Breast epithelium (tissue), 4 donors: ENCODE measurements at places on chromosomes 1 and 21. TPM values are rescaled to one million over a fixed set of nuclear protein-coding genes. Genes with fewer than 3 reads are reported as not detected.

GRCh38 chr21:35512346-35512745 is 463.2 kb upstream of the RUNX1 start:
- no peak overlapping the region for H3K27ac ChIP-seq
- H3K27me3 ChIP-seq = no peaks in the 10 kb centered on the region
- no peaks in the 10 kb centered on the region for H3K36me3 ChIP-seq
- DNase-seq = no peak
- H3K4me3 ChIP-seq = no peak overlapping the region

DNA sequence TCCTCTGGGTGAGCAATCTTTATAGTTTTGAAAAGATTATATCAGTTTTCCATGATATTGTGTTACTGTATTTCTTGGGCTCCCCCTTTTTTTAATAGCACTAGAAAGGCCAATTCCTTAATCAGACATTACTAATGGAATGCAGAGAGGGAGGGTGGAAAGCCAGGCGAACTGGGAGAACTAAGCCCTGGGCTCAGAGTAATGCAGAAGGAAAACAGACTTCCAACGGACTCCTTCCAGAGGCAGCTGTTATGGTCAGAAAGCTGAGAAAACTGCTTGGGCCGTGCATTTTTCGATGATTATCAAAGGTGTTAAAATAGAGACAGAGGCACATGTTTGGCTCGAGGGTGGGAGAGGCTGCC is 206.3 kb downstream of the FOXD2 start:
- peak overlapping the region; percentile 3 for H3K4me3 ChIP-seq
- H3K27me3 ChIP-seq = no peaks in the 10 kb centered on the region
- DNase-seq = no peak
- no peaks in the 10 kb centered on the region for H3K4me1 ChIP-seq
- peak overlapping the region; percentile 22 for H3K27ac ChIP-seq

GRCh38 chr1:173502104-173502503 is 25.0 kb downstream of the PRDX6 start:
- no peak for DNase-seq
- H3K4me3 ChIP-seq = no peak overlapping the region
- no peaks in the 10 kb centered on the region for H3K36me3 ChIP-seq
- no peaks in the 10 kb centered on the region for H3K27me3 ChIP-seq
- H3K4me1 ChIP-seq = no peaks in the 10 kb centered on the region

SLC35F3 gene
- total RNA-seq = not detected

GRCh38 chr1:99681583-99681982 is 35.7 kb downstream of the PALMD start:
- no peaks in the 10 kb centered on the region for H3K4me1 ChIP-seq
- H3K36me3 ChIP-seq = no peaks in the 10 kb centered on the region
- no peak overlapping the region for H3K27ac ChIP-seq
- no peak overlapping the region for H3K4me3 ChIP-seq
- no peak for DNase-seq

PRDX1 gene
- 178 TPM for total RNA-seq

- DNase-seq = peak; percentile 86
- H3K27me3 ChIP-seq = no peaks in the 10 kb centered on the region
- H3K27ac ChIP-seq = peak overlapping the region; percentile 23
- H3K4me3 ChIP-seq = no peak overlapping the region
- no peaks in the 10 kb centered on the region for H3K36me3 ChIP-seq
Observed at GRCh38 chr1:229227298-229227919, 43.5 kb upstream of the RAB4A start.

- no peak overlapping the region for H3K27ac ChIP-seq
- DNase-seq = no peak
- H3K4me1 ChIP-seq = no peaks in the 10 kb centered on the region
- no peaks in the 10 kb centered on the region for H3K27me3 ChIP-seq
- no peaks in the 10 kb centered on the region for H3K36me3 ChIP-seq
Observed at GRCh38 chr1:29062157-29062942, 61.4 kb downstream of the TMEM200B start.

GRCh38 chr1:119003413-119004128 is 15.4 kb upstream of the TBX15 start:
- H3K27ac ChIP-seq = no peak overlapping the region
- peaks cover 4% of the 10 kb centered on the region for H3K4me1 ChIP-seq
- H3K27me3 ChIP-seq = peaks cover 78% of the 10 kb centered on the region
- H3K4me3 ChIP-seq = no peak overlapping the region
- H3K36me3 ChIP-seq = no peaks in the 10 kb centered on the region
- no peak for DNase-seq

GRCh38 chr1:220330265-220330664 is 58.0 kb upstream of the RAB3GAP2 start:
- no peak overlapping the region for H3K4me3 ChIP-seq
- no peak for DNase-seq
- H3K4me1 ChIP-seq = no peaks in the 10 kb centered on the region
- no peak overlapping the region for H3K27ac ChIP-seq
- H3K27me3 ChIP-seq = no peaks in the 10 kb centered on the region

DNA sequence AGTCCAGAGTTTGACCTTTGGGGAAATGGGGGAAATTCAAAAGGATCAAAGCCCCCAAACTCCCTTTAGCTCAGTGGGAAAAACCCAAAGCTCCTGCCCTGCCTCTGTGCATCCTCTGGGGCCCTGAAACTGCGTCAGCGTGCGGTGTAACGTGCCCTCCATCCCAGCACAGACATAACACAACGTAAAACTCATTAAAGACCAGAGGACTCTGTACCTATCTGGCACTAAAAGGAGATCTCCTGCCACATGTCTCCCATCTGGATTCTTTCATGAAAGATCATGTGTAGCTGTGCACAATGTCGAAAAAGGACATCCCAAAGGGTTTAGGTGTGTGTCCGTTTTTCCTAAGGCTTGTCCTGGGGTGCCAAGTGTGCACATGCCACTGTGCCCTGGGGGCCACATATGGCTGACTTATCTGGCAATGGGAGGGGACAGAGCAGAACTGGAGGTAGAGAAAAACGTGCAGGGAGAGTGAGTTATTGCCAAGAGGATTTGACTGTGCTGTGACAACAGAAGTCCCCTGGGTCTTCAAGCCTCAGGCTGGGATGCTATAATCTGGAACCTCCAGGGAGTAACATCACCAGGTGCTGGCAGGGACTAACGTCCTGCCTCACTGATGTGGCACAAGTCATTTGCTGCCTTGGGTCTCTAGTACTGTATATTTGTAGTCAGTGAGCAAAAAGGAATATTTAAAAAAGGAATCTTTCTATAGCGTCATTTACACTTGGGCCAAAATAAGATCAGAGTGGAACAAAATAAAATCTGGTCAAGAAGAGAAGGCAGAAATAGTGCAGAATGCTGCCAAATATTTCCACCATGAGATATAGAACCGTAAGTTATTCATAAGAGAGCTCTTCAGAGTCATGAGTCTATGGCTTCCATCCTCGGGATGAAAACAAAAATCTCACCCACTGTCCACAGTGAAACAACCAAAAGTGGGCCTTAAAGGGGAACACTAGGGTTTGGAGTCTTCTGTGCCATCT is 52.3 kb downstream of the ITPKB start:
- no peaks in the 10 kb centered on the region for H3K36me3 ChIP-seq
- no peak for DNase-seq
- H3K27me3 ChIP-seq = no peaks in the 10 kb centered on the region
- no peak overlapping the region for H3K4me3 ChIP-seq
- H3K27ac ChIP-seq = no peak overlapping the region

OR2T33 gene
- total RNA-seq = not detected

DNA sequence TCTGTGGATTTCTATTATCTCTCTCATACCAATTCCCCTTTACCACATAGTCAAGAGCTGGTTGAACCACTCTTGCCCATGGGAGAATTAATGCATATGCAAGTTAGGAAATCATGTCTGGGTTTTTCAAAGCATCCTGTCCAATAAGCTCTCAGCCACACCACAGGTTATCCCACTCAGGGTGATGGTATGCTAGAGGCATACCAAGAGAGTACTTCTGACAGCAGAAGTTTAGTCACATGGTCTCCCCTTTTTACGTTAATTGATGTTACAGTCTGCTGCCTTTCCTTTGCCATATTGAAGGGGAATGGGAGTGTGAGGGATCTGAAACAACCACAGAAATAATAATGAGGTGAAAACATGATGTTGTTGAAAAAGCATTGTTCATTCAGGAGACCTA is 135.8 kb upstream of the PBX1 start:
- no peak overlapping the region for H3K4me3 ChIP-seq
- no peak overlapping the region for H3K27ac ChIP-seq
- H3K4me1 ChIP-seq = no peaks in the 10 kb centered on the region
- no peaks in the 10 kb centered on the region for H3K36me3 ChIP-seq

HSPG2 gene
- total RNA-seq = 48.3 TPM

- H3K4me1 ChIP-seq = no peaks in the 10 kb centered on the region
- no peak for DNase-seq
- H3K27ac ChIP-seq = no peak overlapping the region
- H3K27me3 ChIP-seq = no peaks in the 10 kb centered on the region
- H3K36me3 ChIP-seq = no peaks in the 10 kb centered on the region
- no peak overlapping the region for H3K4me3 ChIP-seq
Observed at GRCh38 chr1:214026985-214027384, 39.2 kb downstream of the PROX1 start.

DNA sequence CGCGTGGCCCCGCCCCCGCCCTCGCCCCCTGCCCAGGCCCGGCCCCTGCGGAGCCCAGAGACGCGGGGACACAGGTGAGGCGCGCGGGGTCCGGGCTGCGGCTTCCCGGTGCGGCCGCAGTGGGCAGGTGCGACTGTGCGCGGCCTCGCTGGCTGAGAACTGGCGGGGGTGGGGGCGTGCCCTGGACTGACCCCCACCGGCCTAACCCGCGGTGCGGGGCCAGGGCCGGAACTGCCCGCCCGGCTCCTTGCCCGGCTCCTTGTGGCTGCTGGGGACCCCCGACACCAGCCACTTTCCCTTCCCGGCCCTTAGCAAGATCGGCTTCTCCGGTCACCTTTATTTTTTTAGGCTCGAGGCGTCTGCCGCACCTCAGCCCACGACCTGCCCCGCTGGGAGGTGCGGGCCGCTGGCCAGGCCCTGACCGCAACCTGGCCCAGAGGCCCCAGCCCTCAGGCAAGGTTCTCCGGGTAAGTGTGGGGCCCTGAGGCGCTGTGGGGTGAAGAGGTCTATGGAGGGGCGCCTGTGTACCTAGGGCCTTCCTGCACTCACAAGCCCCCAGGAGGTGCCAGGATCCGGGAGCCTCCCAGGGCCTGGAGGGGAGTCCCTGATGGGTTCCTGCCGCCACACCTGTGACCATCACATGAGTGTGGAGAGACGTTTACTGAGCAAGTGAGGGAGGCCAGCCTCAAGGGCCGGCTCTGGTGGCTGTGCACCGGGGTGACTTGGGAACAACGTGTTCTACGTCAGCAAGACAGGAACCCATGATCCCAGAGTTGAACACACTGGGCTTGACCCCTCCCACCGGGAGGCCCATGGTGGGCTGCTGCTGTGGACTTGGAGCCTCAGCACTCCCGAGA is at the start of gene SMIM1:
TSS of gene SMIM1 (plus strand) at position 35 of the 857 bp plus-strand sequence. CDS start 2,625 bp downstream, outside the sequence.
- H3K4me3 ChIP-seq = peak within 1 kb of the TSS; percentile 97
- H3K27ac ChIP-seq = peak within 1 kb of the TSS; percentile 97
- H3K4me1 ChIP-seq = peaks cover 15% of the 10 kb centered on the region
- no peaks in the 10 kb centered on the region for H3K27me3 ChIP-seq
- DNase-seq = no peak
- no peaks in the 10 kb centered on the region for H3K36me3 ChIP-seq

DNA sequence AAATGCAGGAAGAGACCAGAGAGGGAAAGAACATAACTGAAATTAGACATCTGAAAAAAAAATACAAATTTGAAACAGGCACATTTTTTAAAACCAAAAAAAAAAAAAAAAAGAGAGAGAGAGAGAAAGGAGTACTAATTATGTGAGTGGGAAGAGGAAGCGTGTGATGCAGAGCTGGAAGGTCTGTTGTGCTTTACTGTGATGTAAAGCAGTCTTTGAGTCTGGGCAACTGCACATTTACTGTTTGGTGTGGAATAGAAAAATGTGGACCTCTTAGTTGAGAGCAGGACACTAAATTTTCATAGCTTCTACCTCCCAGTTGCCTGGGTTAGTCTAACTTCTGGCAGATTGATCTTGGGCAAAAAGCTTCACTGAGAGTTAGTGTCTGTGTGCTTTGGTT is 16.5 kb downstream of the LHX9 start:
- no peak for DNase-seq
- H3K4me1 ChIP-seq = no peaks in the 10 kb centered on the region
- no peaks in the 10 kb centered on the region for H3K36me3 ChIP-seq
- no peak overlapping the region for H3K27ac ChIP-seq

GOLPH3L gene
- 22.2 TPM for total RNA-seq

CA6 gene
- not detected for total RNA-seq

DNA sequence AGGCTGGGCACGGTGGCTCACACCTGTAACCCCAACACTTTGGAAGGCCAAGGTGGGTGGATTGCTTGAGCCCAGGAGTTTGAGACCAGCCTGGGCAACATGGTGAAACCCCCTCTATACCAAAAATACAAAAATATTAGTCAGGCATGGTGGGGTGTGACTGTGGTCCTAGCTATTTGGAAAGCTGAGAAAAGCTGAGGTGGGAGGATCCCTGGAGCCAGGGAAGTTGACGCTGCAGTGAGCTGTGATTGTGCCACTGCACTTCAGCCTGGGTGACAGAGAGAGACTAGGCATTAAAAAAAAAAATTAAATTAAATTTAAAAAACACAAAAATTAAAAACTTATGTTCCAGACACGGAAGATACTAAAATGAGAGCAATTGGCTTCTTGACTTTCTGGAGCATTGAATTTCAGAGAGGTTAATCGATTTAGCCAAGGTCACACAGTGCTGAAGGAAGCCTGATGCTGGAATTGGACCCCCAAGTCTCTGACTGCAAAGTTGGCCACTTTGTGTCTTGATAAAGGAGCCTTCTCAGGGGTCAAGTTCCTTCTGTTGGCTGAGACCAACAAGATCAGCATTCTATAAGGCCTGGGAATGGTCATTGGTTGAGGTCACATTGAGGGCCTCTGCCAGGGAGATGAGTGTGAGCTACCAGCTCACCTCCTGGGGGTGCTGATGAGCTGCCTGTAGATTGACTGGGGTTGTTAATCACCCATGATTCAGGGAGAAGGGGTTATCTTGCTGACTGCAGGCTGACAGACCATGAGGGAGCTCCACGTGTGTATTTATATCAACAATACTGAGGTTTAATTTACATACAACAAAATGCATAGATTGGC is 54.3 kb downstream of the RPS6KA1 start:
- H3K36me3 ChIP-seq = no peaks in the 10 kb centered on the region
- DNase-seq = peak; percentile 0
- H3K27me3 ChIP-seq = no peaks in the 10 kb centered on the region
- H3K4me1 ChIP-seq = no peaks in the 10 kb centered on the region
- no peak overlapping the region for H3K4me3 ChIP-seq
- no peak overlapping the region for H3K27ac ChIP-seq

TNFRSF18 gene
- not detected for total RNA-seq

- no peak overlapping the region for H3K27ac ChIP-seq
- no peaks in the 10 kb centered on the region for H3K4me1 ChIP-seq
- H3K36me3 ChIP-seq = no peaks in the 10 kb centered on the region
- no peaks in the 10 kb centered on the region for H3K27me3 ChIP-seq
- no peak overlapping the region for H3K4me3 ChIP-seq
Observed at GRCh38 chr1:5887349-5887970, 104.8 kb downstream of the NPHP4 start.

DNA sequence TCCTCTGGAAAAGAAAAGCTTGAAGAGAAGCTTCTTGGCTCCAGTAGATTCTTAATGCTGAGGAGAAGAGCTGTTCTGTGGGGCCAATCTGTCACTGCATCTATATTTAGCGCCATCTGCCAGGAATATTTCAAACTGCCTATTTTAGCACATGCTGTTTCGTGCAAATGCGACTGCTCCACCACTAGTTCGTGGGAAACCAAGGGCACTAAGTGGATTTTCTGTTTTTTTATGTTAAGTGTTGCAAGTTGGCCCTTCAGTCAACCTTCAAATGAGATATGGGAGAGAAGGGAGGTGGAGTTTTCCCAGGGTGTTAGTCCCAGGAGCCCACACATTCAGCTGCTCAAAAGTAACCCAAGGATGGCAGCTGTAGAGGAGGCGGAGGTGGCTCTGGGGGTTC is 91.9 kb downstream of the TSEN15 start:
- H3K36me3 ChIP-seq = no peaks in the 10 kb centered on the region
- H3K4me1 ChIP-seq = no peaks in the 10 kb centered on the region
- H3K27me3 ChIP-seq = no peaks in the 10 kb centered on the region

KRTAP7-1 gene
- total RNA-seq = not detected

CCDC30 gene
- 15.4 TPM for total RNA-seq
